Smooth muscle cell of the brain vasculature (primary cell): ENCODE measurements at places on chromosomes 4 and X.

DNA sequence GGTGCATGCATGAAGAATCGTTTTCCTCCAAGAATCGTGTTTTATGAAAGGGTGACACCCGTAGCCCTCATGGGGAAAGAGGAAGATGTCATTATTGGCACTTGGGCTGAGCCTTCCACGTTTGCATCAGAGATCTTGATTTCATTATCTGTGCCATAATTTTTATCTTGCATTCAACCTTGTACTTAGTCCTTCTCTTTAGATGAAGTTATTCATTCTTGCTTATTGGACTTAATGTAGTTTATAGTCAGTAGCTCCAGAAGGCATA lies 66.8 kb downstream of the GAB1 start:
- no peak for DNase-seq

DNA sequence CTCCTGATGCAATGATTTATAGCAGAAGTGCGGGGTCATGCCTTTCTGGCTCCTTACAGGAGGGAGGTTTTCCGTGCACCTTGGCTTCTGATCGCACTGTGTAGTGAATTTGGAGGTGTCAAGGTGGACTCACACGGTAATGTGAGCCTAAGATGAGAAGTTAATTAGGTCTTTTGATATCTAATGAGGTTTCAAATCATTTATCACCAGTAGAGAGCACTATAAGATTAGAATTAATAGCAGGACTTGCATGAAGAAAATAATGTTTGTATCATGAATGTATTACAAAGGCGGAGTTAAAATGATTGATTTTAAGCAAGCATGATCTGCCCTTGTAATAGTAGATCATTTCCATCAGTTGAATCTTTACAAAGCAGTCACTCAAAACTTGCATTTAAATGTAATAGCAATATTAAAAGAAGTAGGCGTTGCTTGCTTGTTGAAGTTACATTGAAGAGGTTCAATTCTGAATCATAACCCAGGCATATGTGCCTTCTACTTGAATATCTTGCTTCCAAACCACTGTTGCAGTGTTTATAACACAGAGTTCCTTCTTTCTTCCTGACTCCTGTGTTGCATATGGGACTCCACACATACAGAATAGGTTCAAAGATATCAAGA lies 152.1 kb downstream of the FMR1NB start:
- DNase-seq = no peak

- no peak for DNase-seq
Observed at GRCh38 chrX:103846386-103846785, 14.3 kb upstream of the RAB9B start.

- no peak for DNase-seq
Observed at GRCh38 chr4:111475666-111476065, 669.6 kb upstream of the FAM241A start.

GRCh38 chr4:133149364-133149695 lies 236 bp downstream of the PCDH10 start:
- no peak for DNase-seq

GRCh38 chrX:37745835-37746217 lies 34.0 kb upstream of the CYBB start:
- no peak for DNase-seq

DNA sequence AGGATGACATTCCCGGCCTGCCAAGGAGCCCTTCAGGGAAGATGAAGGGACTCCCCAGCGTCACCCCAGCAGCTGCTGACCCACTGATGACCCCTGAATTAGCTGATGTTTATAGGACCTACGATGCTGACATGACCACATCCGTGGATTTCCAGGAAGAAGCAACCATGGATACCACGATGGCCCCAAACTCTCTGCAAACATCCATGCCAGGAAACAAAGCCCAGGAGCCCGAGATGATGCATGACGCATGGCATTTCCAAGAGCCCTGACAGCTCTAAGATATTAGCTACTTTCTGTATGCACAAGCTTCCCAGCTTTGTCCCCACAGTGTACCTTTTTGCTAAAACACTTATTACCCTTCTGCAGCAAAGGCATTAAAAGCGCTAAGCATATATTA lies 14.4 kb downstream of the AMBN start:
- DNase-seq = no peak

- no peak for DNase-seq
Observed at GRCh38 chr4:186798951-186799659, 75.4 kb upstream of the FAT1 start.

DNA sequence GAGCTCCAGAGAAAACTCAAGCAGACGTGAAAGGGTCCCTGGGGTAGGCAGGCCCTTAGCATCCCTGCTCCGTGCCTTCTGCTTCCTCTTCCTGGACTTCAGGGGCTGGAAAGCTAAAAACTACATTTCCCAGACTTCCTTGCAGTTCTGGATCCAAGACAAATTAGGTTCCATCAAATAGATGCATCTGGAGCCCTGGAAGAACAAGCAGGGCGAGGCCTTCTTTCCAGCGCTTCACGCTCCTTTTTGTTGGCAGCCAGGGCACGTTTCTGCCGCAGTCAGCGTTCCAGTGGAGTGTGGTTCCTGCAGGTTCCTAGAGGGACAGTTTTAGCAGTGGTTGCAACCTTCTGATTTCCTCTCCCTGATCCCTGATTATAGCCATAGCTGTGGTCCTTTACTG lies 53.6 kb upstream of the MSX1 start:
- no peak for DNase-seq

GRCh38 chr4:79042079-79042674 lies 102.9 kb upstream of the PAQR3 start:
- DNase-seq = peak; percentile 23

GRCh38 chr4:52263607-52264006 lies 212.5 kb downstream of the SPATA18 start:
- DNase-seq = no peak

DNA sequence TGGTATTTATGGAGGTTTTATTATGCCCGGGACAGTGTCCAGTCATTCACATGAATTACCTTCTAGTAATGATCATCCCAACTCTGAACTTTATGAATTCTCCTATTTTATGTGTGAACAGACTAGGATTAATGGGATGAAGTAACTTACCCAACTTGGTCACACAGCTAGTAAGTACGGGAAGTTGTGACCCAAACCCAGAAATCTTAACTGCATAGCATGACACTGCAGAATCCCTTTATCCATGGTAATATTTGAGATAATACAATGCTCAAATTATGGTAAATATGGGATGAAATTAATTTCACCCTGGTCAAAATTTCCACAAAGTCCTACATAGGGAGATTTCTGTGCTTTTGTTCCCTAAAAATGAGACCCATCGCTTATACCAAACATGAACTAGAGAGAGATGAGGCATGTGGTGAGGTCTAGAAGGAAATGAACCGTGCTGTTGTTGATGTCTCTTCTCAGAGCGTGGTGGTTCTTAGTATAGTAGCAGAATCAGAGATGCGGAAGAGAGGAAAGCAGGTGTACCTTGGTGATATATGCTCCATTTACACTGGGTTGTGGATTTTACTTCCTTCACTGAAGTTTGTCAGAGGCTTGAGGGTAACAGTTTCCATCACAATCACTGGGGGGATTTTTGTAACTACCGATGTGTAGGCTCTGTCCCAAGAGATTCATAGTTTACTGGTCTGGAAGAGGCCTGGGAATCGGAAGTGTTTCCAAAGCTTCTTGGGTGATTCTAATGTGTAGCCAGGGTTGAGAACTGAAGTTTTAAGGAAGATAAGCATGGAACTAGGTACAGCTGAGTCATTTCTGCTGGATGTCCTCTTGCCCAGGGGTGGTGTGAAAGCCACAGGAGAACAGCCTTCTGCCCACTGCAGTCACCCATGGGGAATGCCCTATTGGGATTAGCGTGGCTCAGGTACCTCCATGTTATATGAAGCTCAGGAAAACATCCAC lies 30.2 kb upstream of the FAM9C start:
- DNase-seq = no peak

GRCh38 chrX:148412006-148412405 lies 88.4 kb upstream of the AFF2 start:
- DNase-seq = no peak

- no peak for DNase-seq
Observed at GRCh38 chr4:20882500-20882899, 182.2 kb downstream of the PACRGL start.

DNA sequence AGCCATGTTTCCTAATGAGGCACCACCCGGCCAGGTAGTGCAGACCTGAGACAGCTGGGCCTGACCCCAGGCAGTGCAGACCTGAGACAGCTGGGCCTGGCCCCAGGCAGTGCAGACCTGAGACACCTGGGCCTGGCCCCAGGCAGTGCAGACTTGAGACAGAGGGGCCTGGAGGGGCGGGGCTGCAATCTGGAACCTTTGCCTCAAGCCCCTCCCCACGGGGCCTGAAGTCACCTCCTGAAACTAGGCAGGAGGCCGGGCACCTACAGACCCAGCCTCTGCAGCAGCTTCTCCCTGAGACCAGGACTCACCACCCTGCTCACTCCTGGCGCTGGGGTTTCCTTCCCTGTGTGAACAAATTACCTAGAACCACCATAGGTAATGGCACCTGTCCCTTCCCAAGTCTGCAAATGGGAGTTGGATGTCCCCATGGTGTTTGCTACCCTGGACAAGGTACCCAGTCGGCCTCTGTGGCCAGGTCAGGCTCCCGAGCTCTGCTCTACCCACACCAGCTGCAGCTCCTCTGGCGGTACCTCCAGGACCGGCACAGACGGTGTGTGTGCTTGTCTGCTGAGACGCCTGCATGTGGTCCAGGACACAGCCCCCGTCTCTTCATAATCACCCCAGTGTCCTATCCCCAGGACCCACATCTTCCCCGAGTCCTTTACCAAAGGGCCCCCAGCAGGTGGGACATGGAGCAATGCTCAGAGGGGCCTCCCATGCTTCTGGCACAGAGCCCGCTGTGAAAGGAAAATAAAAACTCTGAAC lies 53.1 kb upstream of the C4orf50 start:
- no peak for DNase-seq

- DNase-seq = no peak
Observed at GRCh38 chr4:41359422-41359775, 102.7 kb downstream of the UCHL1 start.

DNA sequence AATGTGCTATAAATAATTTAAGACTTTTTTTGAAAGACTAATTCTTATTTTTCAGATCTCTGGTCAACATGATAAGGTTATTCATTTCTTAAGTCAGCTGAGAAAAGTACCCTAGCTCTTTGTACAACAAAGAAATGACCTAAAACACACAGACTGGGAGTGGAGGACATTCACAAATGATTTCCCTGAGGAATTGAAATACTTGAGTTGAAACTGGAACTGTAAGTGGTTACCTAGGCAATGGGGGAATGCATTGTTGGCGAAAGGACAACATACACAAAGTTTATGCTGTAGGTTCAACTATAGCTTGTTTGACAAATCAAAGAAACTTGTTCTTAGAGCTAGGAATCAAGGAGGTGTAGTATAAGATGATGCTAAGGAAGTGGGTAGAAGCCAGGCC lies 915.5 kb downstream of the FAT4 start:
- DNase-seq = no peak

DNA sequence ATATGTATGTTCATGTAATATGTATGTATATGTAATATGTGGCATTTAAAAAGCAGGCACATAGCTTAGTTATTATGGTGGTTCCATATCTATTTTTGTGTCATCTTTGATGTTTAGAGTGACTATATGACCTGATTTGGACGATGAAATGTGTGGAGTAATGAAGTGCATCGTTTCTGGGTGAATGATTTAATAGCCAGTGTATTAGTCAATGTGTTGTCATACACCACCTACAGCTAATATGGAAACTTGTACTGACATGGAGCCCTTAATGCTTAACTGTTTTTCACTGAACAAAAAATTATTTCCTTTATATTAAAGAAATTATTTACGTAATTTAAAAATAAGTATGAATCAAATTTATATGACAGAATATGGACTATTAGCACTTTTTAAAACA lies 292.3 kb upstream of the FSTL5 start:
- no peak for DNase-seq

DNA sequence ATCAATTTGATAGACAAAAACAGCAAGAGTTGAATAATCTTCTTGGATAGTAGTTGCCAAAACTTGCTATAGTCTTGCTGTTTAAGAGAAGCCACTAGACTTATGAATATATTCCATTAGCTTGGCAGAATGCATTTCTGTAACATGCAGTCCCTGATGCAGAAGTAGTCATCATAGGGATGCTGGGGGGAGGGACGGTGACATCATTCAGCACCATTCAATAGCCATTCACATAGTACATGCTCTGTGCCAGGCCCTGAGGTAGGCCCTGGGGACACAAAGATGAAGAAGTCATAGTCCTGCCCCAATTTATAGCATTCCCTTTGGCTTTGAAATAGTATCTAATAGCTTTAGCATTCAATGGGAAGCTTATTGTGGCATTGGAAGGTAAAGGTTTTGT lies 185.5 kb upstream of the AFF2 start:
- no peak for DNase-seq

DNA sequence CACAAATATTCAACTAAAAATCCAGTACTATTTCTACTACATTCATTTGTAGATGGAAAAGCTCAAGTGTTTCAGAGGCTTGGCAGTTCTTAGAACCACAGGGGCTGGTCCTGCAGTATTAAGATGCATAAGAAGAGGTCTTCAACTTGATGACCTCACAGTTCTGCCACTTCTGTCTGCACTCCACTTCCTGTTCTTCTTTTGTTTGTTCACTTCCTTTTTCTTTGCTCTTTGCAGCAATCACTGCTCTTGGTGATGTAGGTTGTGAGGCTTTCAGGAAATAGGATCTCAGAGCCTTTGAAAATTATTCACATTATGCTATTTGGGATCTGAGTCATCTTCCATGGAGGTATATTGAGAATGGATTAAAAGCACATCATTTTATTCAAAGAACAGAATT lies 602.0 kb upstream of the CPEB2 start:
- DNase-seq = no peak

GRCh38 chr4:6391186-6391851 lies 81.1 kb downstream of the PPP2R2C start:
- no peak for DNase-seq

- DNase-seq = no peak
Observed at GRCh38 chr4:151967074-151967473, 206.3 kb upstream of the GATB start.

- DNase-seq = no peak
Observed at GRCh38 chr4:164095313-164096110, 601.0 kb downstream of the TMA16 start.

DNA sequence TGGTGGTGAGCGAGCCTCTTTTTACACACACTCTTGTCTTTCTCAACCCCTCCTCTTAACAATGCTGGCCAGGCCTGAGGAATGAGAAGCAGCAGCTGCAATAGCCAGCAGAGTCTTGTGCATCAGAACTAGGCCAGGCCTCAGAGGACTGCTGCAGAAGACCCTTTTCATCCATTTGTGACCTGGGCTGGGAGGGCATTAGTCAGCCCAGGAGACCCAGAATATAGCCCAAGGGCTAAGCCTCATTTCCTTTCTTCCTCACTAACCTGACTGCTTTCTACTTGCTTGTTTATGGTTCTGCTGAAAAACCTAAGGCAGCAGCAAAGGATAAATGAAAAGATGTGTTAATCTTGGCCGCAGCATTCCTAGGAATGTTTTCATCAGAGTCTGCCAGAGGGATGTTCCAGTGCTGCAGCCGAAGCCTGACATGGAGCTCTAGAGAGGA lies 254.7 kb upstream of the AR start:
- no peak for DNase-seq

DNA sequence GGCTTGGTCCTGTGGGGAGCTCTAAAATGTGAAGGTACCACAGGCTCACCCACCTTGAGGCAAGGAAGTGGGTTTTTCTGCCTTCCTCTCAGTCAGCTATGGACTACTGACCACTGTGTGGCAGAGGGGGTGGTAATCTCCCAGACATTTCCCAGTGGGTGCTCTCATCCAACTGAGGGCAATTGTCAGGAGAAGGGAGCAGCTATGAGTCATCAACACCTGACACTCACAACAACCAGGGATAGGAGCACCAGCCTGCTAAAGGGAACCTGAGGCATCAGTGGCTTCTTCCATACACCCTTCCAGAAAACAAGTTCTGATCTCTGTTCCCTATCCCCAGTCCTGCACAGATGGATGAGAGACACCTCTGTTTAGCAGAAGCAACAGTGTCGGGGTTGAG lies 468.8 kb downstream of the BCOR start:
- DNase-seq = no peak
